Islet precursor cell (in vitro differentiated cells): ENCODE measurements at places on chromosomes 7 and 10.
A peak's percentile ranks its signal among the peaks of the same experiment; 100 is the strongest.

DNA sequence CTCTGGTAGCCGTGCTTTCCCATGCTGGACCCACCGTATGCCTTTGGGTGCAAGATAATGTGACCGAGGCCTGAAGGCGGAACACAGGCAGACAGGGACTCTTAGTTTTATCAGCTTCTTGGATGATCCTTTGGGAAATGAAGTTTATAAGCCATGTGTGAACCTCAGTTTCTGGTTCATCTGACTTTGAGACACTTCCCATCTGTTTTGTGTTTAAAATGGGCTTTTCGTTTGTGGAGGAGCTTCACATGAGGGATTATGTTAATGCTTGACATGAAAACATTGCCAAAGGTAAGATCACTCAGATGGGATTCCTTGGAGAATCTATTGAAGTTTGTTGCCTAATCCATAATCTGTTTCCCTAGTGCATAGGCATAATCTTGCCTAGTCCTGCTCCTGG is 249.8 kb upstream of the LYZL1 start:
- no peak for DNase-seq

DNA sequence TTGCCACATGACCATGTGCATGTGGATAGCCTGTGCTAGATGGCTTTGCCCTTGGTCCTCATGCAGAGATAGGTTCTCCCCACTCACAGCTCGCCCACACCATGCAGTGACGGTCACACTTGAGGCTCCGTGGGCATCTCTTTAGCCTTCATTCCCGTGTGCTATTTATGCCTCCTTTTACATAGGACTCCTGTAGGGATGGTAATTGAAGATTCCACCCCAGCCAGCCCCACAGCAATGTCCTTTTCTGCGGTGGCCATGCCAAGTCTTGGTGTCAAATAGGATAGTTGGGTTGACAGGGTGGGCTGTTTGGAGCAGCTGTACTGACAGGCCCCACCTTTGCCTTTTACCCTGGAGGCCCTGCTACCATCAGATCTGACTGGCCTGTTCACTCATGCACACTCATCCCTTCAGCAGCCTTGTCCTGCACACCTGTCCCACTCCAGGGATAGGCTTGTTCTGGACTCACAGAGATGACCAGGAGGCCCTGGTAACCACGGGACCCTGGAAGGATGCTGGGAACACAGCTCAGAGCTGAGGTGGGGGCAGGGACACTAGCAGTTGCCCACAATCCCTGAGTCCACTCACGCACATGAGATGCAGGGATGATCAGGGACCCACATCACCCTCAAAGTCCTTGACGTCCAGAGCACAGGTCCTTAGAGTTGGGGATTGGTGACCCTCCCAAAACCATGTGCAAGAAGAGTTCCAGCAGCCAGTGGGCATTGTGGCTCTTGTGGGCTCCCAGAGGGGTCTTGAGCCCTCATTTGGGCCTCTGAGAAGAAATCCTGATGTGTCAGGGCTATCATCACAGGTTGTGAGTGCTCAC is 71.2 kb downstream of the ADCY1 start:
- DNase-seq, result peak; percentile 30

- no peak for DNase-seq
Measured at GRCh38 chr10:52729271-52730104, 43.1 kb downstream of the MBL2 start.

- peak; percentile 9 for DNase-seq
Measured at GRCh38 chr10:123359539-123359938, 205.3 kb downstream of the BUB3 start.

- DNase-seq, result no peak
Measured at GRCh38 chr7:50142425-50143017, 49.5 kb upstream of the ZPBP start.
